ENCODE measurements at places on chromosomes 1 and 21. TPM values are rescaled to one million over a fixed set of nuclear protein-coding genes. Genes with fewer than 3 reads are reported as not detected.

Gene KAZN
- total RNA-seq: 0.89 TPM

Gene ZNF672
- total RNA-seq: 11.8 TPM

Gene KCNA3
- total RNA-seq: not detected

Gene S100A1
- not detected for total RNA-seq

Gene CASZ1
- not detected for total RNA-seq

Gene WNT3A
- total RNA-seq: not detected

Gene SYCP1
- total RNA-seq: not detected

Gene RCSD1
- total RNA-seq: 0.29 TPM

Gene HSD3B2
- not detected for total RNA-seq

Gene CNR2
- total RNA-seq: not detected

Gene WNT4
- total RNA-seq: 0.18 TPM

Gene REN
- 1.1 TPM for total RNA-seq

Gene TDRD10
- total RNA-seq: not detected

Gene COL24A1
- 0.58 TPM for total RNA-seq

Gene SPATA17
- total RNA-seq: 0.18 TPM

Gene SYT6
- not detected for total RNA-seq

Gene C1orf94
- total RNA-seq: not detected

Gene IVL
- not detected for total RNA-seq

Gene HCRTR1
- not detected for total RNA-seq

Gene LBR
- total RNA-seq: 46.6 TPM

Gene OR2T33
- total RNA-seq: not detected

Gene C8A
- not detected for total RNA-seq

Gene C1orf226
- 1.2 TPM for total RNA-seq

Gene OR2W3
- not detected for total RNA-seq

Gene DNM3
- not detected for total RNA-seq

Gene KIF14
- total RNA-seq: 8.6 TPM

Gene ELK4
- total RNA-seq: 6.6 TPM

Gene INKA2
- total RNA-seq: 0.58 TPM

Gene SPATA1
- total RNA-seq: not detected

Gene BRINP3
- total RNA-seq: not detected

Gene HTR6
- total RNA-seq: not detected

Gene RRAGC
- 5.8 TPM for total RNA-seq

Gene SERINC2
- 54.5 TPM for total RNA-seq

Gene RPE65
- not detected for total RNA-seq

Gene MANEAL
- total RNA-seq: 0.35 TPM

Gene LCE6A
- total RNA-seq: not detected

Gene RNU11
- total RNA-seq: not detected

Gene CRYAA
- total RNA-seq: not detected

Gene WNT9A
- 0.29 TPM for total RNA-seq

Gene TEX38
- not detected for total RNA-seq

Measured in myometrial cell (primary cell).